Brain pericyte (primary cell): ENCODE measurements at places on chromosomes 3 and 15.

GRCh38 chr3:139745831-139746230, 68.1 kb upstream of the NMNAT3 start:
- DNase-seq, result no peak

- DNase-seq, result no peak
Observed at GRCh38 chr3:197547306-197548011, 8.3 kb downstream of the BDH1 start.

DNA sequence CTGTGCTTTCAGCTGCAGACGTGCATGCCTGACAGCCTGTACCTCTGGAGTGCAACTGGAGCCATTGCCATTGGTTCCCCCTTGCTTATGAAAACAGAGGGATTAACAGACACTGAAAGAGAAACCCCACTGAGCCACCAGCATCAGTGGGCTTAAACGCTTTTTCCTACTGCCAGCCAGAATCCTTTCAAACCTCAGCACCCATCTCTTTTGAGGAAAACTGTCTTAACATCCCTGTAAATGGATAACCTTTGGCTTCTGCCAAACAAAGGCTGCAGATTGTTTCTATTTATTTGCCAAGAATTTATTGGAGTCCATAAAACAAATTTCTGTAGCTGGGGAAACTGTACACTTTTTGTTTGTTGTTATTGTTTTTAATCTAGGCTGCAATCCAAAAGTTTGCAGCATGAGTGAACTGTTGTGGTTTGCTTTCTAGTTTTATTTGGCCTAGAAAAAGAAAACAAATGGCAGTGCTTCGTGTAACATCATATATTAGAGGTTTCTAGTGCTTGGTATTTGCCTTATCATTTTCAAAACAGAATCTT, 369.2 kb upstream of the IL12A start:
- peak; percentile 45 for DNase-seq

GRCh38 chr3:8319935-8320634, 181.5 kb upstream of the LMCD1 start:
- no peak for DNase-seq

- DNase-seq, result no peak
Observed at GRCh38 chr3:185420762-185421161, 57.8 kb downstream of the MAP3K13 start.
